ENCODE measurements at places on chromosomes 12 and 14.
A peak's percentile ranks its signal among the peaks of the same experiment; 100 is the strongest.

DNA sequence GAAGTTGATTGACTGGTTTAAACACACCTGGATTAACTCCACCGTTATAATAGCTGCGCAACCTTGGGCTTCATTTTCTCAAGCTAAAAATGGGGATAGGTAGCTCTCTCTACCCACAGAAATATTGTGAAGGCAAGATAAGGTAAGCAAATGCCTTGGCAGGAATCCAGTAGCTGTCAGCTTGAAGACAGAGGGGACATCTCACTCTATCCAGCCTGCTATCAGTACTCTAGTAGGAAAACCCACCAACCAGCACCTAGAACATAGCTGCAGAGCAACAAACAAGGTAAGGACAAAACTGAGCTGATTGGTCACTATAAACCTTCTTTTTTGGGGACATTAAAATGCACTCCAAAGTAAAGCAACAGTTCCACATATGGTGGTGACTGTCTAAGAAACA is 7.7 kb downstream of the CSRP2 start:
- no peak for DNase-seq

- DNase-seq = peak; percentile 98
Observed at GRCh38 chr14:59254146-59254910, 65.9 kb downstream of the DAAM1 start.

- peak; percentile 54 for DNase-seq
Observed at GRCh38 chr14:54567639-54568561, 972 bp downstream of the SAMD4A start.

GRCh38 chr14:23296012-23296777 is 6.5 kb downstream of the PPP1R3E start:
- DNase-seq = no peak

DNA sequence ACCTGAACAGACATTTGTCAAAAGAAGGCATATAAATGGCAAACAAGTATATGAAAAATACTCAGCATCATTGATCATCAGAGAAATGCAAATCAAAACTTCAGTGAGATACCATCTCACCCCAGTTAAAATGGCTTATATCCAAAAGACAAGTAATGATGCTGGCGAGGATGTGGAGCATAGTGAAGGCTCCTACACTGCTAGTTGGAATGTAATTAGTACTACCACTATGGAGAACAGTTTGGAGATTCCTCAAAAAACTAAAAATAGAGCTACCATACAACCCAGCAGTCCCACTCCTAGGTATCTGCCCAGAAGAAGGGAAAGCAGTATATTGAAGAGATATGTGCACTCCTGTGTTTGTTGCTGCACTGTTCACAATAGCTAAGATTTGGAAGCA is 146.1 kb downstream of the TGFB3 start:
- DNase-seq = peak; percentile 73

DNA sequence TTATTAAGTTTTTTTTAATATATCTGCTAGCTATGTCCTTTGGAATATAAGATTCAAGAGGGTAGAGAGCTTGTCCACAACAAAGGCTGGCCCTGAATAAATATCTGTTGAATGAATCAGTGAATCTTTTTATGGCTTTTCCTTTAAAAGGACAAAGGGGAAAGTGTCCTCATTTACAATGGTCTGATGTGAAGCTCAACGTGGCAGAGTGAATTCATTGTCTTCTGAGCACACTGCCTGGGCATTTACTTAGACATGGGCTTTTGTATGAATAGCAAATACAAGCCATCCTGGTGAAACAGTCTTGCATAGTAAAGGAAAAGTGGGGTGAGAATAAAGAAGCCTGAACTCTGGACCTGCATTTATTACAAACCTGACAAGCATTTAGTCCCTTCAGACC is 201.2 kb downstream of the NELL2 start:
- DNase-seq = no peak

GRCh38 chr12:107503129-107503855 is 182.3 kb upstream of the PWP1 start:
- no peak for DNase-seq

- no peak for DNase-seq
Observed at GRCh38 chr12:53588123-53588522, 38.1 kb downstream of the ATF7 start.

DNA sequence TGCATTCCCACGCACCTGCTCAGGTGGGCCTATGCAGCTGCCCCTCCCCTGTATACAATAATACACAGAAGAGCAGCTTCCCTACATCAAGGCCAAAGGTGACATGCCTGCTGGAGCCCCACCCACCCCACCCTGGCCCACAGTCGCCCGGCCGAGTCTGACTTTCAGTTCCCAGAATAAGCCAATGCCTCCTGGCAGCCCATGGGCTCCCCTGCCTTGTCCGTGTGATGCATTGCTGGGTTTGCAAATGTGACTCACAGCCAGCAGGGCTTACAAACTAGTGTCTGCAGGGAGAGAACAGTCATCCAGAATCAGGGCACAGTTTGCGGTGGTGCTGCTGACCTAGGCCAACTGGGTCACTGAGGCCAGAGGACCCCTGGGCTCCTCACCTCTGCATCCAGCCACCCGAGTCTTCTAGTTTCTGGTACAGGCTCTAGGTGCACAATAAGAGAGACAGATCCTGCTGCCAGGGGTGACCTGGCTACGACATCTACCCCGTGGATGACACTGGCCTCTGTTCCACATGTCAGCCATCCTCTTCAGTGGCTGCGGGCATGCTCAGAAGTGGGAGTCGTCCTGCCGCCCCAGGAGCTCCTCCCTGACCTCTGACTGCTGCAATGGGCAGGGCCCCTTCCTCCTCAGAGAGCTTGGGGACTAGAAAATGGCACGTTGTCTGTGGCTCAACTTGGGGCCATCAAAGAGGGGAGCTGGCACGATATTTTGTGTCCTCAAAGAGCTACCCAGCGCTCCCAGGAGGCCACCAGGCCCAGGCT is 84.5 kb downstream of the CHGA start:
- DNase-seq = peak; percentile 65

GRCh38 chr12:24997496-24997895 is 48.6 kb upstream of the BCAT1 start:
- peak; percentile 5 for DNase-seq

- no peak for DNase-seq
Observed at GRCh38 chr12:108477055-108477880, 37.8 kb upstream of the FICD start.

DNA sequence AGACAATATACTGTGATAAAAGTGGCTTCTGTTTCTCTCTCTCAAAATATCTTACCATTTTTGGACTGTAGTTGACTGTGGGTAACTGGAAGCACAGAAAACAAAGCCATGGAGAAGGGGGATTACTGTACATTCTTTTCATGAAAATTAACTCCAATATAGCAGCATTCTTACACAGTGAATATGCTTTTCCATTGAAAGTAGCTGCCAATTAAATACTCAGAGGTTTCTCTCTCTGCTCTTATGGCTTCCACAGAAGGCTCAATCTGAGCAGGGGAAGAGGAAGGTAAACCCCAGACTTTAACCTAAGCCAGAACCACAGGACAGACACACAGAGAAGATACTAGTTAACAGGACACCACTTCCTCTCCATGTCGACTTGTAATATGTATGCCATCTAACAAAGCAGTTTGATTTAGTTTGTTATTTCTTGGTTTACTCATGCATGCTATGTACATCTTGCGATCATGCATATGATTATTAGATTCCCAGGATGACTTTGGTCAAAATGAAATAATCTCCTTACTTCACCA is 150.2 kb downstream of the SSPN start:
- peak; percentile 8 for DNase-seq

DNA sequence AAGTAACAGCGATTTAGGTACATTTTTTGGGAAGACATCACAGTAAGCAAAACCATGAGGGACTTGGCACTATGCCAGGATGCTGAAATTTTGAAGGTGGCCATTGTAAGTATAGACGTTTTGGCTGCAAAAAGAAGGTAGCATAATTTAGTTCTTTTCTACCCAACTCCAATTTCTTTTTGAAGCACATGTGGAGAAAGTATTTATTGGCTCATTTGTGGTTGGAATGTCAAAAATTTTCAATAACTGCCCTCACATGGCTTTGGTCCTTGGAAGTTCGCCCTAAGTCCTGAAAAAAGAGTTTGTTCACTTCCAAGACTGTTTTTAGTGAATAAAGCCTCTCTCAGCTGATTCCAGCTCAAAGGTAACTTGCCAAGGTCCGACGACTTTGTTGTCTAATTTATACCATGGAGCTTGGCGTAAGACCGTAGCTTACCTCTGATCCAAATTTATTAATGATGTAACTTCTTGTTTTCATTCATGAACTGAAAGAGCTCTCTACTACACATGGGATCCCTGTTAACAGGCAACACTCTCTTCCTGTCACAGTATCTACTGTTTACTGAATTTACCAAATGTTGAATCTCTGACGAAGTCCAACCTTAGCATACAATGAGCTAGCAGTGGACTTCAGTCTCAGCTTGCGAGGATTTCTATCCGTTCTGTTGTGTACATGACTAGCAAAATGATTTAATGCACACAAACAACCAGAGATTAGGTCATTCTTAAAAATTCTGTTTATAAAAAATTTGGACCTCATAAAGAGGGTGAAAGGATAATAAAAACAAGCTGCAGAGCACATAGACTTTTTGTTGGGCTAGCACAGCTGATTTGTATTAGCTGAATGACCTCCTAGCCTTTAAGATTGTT is 49.0 kb downstream of the MSRB3 start:
- DNase-seq = peak; percentile 84

GRCh38 chr12:108856428-108857157 is 790 bp downstream of the SSH1 start:
- DNase-seq = peak; percentile 87

GRCh38 chr12:13875744-13876143 is 105.7 kb downstream of the GRIN2B start:
- DNase-seq = no peak

- no peak for DNase-seq
Observed at GRCh38 chr12:124224535-124225110, 70.3 kb upstream of the RFLNA start.

DNA sequence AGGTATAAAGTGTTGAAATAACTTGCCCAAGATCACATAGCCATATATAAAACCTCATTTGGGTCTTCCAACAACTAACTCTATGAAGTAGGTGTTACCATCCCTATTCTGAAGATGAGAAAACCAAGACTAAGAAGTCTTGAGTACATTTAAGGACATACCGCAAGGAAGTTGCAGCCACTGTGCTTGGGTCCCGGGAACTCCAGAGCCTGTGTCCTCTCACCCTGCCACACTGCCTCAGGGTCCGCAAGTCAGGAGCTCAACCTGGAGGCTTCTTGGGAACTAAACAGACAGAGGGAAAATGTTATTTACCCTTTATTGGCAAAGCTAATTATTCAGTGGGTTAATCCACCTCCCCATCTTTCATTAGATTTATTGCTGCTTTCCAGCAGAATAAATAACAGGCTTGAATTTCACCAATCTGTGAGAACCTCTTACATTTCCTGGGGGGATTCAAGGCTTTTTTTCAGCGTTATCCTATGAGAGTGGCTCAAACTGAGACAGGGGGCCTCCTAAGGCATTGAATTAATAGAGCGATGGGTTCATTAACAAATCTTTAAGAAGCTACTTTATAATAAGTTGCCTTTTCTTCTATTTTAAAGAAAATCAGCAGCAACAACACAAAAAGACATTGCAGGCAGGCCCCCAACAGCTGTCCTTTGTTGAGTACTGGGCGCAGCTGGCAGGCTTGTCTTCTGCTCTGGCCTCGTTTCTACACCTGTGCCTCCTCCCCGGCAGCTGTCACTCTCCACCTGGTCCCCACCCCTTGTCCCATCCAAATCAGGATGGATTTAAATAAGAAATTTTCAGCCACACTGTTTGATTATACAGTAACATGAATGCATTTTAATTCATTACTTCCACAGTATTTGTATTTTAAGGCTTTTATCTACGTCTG is 25.3 kb downstream of the PHLDA1 start:
- no peak for DNase-seq

- peak; percentile 32 for DNase-seq
Observed at GRCh38 chr14:37932008-37932407, 275.7 kb upstream of the SSTR1 start.

GRCh38 chr14:68527329-68527851 is 265.5 kb downstream of the ZFP36L1 start:
- DNase-seq = peak; percentile 50

GRCh38 chr12:96187956-96188355 is 6.2 kb upstream of the ELK3 start:
- no peak for DNase-seq

- DNase-seq = no peak
Observed at GRCh38 chr12:131001493-131001892, 47.8 kb downstream of the ADGRD1 start.

DNA sequence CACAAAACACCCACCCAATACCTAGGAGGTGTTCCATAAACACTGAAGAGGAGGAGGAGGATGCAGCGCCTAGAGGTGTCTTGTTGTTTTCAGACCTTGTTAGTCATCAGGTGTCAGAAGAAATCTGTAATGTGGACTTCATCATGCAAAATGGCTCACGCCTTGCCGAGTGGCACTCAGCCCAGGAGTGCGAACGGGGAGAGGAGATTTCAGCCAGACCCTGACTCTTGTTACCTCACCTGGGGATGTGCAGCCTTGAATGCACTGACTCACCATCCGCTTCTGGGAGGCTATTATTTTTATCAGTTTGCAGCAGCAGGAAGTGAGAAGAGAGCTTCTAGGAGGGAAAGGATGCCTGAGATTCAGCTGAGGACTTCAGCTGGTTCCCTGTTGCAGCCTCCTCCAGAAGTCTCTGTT is 48.2 kb upstream of the PLXNC1 start:
- peak; percentile 73 for DNase-seq

DNA sequence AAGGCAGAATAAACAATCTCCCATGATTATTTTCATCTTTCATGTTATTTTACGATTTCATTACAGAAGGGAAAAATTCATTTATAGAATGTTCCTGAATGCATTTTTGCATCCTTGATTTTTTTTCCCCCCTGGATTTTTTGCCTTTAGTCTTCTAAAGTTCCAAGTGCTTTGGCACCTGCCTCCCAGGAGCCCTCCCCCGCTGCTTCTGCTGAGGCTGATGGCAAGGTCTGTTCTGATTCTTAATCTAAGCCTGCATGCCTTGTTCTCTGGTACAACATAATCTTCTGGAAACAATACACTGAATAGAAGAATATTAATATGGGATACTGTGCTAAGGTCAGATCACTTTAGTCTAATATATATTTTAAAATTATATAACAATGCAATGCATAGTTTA is 18.0 kb downstream of the YARS2 start:
- DNase-seq = no peak

GRCh38 chr12:586318-587071 is 76.8 kb downstream of the NINJ2 start:
- DNase-seq = no peak

- DNase-seq = no peak
Observed at GRCh38 chr12:24268663-24269186, 319.3 kb upstream of the SOX5 start.

- DNase-seq = peak; percentile 89
Observed at GRCh38 chr12:45914090-45914489, 76.3 kb downstream of the SCAF11 start.

- DNase-seq = no peak
Observed at GRCh38 chr14:51566831-51567582, 84.7 kb upstream of the FRMD6 start.

DNA sequence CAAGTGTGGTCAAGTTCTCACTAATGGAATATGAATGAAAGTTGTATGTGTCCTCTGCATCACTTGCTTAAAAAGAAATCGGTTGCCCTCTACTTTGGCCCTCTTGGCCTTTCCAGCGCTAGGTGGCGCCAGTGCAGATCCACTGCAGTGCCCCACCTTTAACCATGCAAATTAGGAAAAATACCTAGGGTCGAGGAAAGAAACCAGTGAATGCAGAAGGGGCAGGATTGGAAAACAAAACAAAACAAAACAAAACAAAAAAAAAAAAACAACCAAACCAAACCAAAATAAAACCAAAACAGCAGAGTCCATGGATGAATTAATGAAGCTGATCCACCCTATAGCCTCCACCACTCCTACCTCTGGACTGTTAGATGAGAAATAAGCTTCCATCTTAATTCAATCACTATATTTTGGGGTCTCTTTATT is 12.9 kb upstream of the NEMF start:
- DNase-seq = peak; percentile 67

GRCh38 chr12:54984658-54985376 is at the start of gene TESPA1:
TSS of gene TESPA1 (minus strand) at chr12:54984762. CDS start at chr12:54974562, 10,200 bp downstream.
- DNase-seq = no peak
